Stimulated activated CD4-positive, alpha-beta T cell treated with anti-CD3 and anti-CD28 coated beads, Interleukin-1b, Interleukin-23, amount 100 ng/mL, for 4 hours (primary cell): ENCODE measurements at places on chromosomes 16 and 17.
A peak's percentile ranks its signal among the peaks of the same experiment; 100 is the strongest.

DNA sequence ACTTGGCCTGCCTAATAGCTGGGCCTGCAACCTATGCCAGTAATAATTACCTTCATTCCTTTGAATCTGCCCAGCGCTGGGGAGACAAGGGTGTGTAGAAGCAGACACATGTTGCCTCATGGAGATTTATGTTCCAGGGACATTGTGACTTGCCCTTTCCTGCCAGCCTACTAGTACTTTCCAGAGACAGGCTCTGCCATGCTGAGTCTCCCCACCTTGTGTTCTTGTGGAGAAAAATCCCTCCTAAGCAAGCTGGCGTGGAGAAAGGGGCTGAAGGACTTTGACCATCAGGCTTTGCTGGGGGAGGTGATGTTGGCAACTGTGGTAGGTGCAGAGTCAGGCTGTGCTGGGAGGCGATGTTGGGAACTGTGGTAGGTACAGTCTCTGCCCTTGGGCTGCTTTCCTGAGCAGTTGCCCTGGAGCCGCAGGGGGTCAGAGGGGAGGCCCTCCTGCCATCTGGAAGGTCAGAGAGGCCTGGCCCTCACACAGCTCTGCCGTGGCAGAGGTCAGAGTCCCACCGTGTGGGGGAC, 4.0 kb downstream of the KSR1 start:
- no peak for DNase-seq

GRCh38 chr16:12479751-12480150, 323.9 kb downstream of the CPPED1 start:
- no peak for DNase-seq

DNA sequence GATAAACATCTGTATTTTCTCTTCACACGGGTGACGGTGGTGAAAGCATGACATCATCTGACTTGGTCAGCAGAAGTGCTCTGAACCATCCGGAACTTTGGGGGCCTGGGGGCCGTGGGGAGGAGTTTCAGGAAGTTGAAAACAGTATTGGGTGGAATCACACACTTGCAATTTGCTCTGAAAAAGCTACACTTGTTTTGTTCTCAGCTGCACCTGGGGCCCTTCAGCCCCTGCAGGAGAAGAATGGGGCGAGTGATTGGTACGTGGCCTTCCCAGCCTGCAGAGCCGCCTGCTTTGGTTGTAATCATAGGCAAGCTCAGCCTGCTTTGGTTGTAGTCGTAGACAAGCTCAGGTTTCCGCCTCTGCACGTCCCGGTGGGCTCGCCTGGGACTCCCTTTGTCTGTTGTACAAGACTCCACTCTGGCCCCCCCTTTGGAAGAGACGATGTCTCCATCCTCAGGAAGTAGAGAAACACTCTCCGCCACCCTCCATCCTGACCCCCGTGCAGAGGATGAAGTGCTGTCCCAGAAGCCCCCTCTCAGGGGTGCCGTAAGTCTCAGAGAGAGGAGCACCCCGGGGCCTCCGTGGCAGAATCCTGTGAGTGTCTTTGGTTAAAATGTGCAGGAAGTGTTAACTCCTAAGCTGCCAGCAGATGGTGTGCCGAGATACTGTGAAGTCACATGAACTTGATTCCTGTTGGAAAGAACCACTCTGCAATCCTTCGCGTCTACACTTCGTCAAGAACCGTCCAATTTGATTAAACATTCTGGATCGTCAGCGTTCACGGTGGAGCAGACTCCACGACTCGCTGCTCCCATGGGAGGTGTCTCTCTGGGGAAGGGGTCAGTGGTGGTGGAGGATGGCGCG, 5.4 kb downstream of the BANP start:
- peak; percentile 47 for DNase-seq

DNA sequence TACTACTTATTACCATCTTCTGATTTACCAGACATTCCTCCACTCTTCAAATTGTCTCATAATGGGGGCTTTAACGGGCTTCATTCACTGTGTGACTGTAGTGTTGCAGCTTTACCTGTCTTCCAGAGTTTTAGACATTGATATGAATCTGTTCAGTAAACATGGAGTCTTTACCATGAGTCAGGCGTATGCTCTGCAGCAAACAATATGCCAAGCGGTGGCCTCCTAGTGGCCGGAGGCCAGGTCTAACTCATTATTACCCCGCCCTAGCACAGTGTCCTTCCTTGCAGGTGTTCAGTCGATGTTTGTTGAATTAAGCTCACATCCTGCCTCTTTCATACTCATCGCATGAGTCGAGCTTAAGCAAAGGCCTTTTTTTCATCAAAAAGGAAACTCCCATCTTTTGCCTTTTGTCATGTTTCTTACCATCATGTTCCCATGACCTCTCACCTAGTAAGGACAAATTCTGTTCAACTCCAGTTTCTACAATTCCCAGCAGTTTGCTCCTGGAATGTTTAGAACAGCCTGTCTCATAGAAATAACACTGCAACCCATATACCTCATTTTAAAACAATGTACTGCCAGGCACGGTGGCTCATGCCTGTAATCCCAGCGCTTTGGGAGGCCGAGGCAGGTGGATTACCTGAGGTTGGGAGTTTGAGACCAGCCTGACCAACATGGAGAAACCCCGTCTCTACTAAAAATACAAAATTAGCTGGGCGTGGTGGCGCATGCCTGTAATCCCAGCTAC, 39.4 kb downstream of the TUBD1 start:
- DNase-seq: peak; percentile 35

DNA sequence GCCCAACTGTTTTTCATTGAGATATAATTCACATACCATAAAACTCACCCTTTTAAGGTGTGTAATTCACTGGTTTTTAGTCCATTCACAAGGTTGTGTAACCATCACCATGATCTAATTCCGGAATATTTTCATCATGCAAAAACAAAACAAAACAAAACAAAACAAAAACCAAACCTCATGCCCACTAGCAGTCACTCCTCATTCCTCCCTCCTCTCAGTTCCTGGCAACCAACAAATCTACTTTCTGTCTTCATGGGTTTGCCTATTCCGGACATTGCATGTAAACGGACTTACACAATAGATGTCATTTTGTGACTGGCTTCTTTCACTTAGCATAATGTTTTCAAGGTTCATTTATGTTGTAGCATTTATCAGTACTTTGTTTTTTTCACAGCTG, 4.5 kb upstream of the NOD2 start:
- no peak for DNase-seq

DNA sequence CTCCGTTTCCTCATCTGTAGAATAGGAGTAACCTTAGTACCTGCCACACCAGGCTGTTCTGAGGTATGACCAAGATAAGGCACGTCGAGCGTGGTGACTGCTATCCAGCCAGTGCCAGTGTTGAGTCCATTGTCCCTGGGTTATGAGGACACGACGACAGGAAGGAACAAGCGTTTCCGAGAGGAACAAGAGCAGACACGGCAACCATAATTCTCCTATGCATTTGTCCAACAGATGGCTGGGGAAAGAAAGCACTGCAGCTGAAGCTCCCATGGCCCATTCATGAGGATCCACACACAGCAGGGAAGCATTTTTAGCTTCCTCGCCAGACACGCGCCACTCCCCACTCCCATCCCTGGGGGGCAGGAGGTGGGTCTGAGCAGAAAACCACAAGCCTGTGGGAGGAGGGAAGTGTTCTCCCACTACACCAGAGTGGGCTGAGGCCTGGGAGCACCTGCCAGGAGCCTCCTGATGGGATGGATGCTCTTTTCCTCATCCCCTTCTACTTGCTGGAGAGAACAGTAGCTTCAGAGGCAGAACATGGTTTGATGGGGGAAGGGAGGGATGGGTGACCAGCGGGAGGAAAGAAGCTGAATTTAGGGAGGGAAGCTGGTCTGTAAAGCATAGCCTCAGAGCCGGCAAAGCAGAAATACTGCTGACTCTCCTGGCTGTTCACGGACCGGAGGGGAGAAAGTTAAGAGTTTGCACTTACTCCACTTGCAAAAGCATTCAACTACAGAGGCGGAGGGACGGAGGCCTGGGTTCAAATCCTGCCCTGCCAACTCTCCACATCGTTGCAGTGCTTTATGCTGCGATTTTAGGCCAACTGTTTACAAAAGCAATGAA, 2.7 kb downstream of the COTL1 start:
- no peak for DNase-seq

- no peak for DNase-seq
Observed at GRCh38 chr17:55728833-55729232, 6.2 kb upstream of the TMEM100 start.

DNA sequence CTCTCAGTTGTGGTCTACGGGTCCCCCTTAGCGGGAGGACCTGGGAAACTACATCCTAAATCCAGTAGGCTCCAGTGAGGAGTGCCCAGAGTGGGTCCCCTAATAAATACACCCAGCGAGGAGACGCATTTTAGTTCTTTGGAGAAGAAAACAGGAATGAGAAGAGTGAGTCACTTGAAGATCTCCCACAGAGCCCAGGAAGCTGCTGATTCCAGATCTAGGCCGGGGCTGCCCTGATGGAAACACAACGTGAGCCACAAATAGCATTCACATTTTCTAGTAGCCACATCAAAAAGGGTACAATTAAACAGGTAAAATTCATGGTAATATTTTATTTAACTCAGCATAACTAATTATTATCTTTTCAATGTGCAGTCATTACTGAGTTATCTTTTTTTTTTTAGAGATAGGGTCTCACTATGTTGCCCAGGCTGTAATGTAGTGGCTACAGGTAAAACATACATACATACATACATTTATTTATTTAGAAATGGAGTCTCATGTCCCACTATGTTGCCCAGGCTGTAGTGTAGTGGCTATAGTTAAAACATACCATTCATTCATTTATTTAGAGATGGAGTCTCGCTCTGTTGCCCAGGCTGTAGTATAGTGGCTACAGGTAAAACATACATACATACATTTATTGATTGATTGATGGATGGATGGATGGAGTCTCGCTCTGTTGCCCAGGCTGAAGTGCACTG, 21.5 kb downstream of the FBXO31 start:
- no peak for DNase-seq

DNA sequence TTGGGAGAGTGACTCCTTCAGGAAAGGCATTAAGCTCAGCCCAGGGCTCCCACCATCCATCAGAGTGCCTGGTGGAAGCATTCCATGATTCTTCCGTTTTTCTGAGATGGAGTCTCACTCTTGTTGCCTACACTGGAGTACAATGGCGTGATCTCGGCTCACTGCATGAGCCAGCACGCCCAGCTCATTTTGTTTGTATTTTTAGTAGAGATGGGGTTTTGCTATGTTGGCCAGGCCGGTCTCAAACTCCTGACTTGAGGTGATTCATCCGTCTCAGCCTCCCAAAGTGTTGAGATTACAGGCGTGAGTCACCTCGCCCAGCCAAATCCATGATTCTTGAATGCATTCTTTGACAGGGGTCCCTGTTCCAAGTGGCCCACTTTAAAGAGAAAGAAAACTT, 23.1 kb downstream of the MIS12 start:
- DNase-seq: no peak

DNA sequence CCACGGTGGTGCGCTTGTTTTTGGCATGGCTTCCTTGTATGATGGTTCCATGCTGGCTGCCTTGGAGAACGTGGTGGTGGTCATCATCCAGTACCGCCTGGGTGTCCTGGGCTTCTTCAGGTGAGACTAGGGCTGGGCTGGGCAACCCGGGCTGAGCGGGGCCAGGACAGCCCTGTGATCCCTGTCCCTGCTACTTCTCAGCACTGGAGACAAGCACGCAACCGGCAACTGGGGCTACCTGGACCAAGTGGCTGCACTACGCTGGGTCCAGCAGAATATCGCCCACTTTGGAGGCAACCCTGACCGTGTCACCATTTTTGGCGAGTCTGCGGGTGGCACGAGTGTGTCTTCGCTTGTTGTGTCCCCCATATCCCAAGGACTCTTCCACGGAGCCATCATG, 4.9 kb downstream of the CES2 start:
- DNase-seq: no peak

- no peak for DNase-seq
Observed at GRCh38 chr16:65154321-65154720, 32.5 kb upstream of the CDH11 start.

DNA sequence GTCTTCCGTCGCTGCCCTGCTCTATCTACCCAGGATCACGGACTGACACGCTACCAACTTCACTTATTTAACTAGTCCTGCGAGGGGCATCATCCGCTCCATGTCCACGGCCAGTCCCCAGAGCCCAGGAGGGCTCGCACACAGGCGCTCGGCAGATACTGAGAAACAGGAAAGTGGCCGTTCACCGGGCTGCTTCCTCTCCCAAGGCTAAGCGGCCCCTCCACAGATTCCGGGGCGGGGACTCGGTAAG, 388 bp downstream of the OXLD1 start:
- no peak for DNase-seq

DNA sequence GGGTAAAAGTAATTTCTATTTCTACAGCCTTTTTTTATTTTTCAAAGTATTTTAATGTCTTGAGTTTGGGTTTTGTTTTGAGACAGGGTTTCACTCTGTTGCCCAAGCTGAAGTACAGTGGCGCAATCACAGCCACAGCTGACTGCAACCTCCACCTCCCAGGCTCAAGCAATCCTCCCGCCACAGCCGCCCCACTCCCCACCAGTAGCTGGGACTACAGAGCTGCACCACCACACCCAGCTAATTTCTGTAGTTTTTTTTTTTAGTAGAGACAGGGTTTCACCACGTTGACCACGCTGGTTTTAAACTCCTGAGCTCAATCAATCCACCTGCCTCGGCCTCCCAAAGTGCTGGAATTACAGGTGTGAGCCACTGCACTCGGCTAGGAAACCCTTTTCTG, 44.0 kb downstream of the TUBD1 start:
- no peak for DNase-seq
